ENCODE measurements at places on chromosomes 5 and 9.
A peak's percentile ranks its signal among the peaks of the same experiment; 100 is the strongest.

GRCh38 chr9:21889673-21890072 lies 87.2 kb downstream of the MTAP start:
- no peak for DNase-seq

DNA sequence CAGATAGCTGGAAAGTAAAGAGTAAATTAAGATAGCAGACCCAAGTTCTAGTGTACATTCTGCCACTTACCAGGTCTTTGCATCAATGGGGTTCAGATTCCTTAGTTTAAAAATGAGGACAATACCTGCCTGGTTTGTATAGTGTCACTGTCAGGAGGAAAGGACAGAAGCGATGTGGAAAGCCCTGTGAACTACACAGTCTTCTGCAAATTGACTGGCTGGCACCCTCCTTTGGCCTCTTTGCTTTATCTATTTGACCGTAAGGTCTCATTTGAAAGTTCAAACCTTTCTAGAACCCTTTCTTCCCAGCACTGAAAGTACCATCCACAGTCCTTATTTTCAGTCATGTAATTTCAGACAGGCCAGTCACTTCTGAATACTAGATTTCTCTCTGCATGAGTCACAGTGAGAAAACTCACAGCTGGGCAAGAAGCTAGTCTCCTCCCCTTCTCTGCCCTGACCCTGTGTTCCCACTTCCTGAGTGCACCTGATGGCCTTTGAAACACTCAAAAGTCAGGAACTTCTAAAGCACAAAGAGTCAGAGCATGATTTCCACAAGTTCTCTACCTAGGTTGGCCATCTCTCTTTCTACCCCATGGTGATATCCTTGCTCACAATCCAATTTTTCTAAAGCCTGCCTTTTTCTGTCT lies 91.3 kb upstream of the RASEF start:
- DNase-seq: peak; percentile 15

DNA sequence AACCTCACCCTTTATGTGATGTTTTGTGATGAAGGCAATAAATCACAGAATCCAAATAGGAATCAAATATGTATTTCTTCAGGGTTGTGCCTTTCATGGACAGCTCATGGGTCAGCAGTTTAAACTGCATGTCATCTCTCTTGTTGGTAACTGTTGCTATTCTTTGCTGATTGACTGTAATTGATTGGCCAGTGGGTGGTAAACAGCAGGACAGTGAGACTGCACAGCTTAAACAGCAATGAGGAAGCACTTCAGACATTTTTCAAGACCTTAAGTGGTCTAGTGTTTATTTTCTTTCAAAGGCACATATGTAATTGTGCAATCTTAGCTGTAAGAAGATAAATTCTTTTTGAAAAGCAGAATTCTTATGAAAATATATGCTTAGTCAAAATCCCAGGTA lies 260.5 kb downstream of the COX7C start:
- no peak for DNase-seq

DNA sequence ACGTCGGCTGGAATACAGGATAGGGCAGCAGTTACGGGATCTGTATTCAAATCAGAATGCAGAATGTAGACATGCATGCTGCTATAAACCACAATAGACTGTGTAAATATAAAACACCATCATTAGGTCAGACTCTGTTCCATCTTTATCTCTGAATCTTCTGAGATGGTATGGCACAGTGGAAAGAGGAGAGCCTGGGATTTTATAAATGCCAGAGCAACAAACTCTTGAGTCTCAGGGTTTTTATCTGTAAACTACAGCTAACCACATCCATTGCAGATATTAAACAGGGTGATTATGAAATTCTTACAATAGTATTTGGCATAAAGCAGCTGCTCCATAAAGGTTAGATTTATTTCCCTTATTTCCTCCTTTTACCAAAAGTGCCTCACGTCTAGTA lies 108.7 kb downstream of the ZDHHC21 start:
- no peak for DNase-seq

DNA sequence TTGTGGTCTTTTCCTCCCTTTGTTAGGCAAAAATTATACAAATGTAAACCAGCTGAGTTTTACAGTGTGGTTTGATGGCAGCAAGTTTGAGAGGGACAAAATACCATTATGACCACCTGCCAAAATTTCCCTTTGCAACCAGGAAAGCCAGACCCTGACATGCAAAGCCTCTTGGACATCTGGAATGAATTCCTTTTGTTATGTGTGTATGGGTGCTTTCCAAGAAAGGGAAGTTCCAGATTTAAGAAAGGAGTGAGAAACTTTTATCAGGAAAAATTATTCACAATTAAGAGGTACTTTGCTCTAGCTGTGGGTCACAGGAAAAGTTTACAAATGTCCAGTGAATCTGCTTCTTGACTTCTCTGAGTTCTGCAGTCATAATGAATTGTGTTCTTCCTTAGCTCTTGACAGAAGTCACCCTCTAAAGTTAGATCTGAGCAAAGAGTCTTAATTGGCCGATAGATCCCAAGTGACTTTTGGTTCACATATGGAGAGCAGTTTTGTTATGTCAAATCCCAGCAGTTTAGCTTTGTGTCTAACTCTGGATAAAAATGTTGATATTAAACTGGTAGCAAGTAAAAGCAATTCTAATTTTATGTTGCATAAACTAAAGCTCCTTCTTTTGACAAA lies 295.9 kb upstream of the ZNF608 start:
- no peak for DNase-seq

DNA sequence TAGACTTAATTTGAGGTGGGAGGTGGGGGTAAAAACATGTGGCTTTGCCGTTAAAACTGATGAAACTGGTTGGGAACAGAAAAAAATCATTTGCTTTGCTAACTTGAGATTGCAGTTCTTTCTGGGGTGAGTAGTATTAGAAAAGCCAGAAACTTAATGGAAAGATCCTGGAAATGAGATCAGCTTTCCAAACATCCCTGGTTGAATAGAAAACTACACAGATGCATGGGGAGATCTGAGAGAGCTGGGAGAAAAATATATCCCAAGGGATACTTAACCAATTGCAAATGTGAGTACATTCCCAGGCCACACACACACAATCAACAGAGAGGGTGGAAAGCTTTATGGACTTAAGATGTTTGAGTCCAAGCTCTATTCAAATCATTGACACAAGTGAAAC lies 222.3 kb downstream of the YTHDC2 start:
- no peak for DNase-seq

DNA sequence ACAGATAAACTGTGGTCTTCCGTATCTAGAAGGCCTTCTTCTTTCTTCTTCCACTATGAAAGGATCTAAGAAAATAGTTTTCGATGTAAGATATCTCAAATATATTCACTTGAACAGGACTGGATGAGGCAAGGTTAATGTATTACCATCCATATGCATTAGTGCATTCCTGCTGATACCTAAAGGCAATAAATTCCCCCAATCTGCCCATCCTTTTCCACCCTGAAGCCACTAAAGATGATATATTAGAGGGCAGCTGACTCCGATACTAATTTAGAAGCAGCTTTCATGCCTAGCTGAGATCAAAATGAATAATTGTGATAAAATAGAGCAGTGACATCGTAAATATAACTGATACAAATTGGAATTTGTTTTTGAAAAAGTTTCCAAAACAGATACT lies 63.3 kb downstream of the DEPDC1B start:
- no peak for DNase-seq

DNA sequence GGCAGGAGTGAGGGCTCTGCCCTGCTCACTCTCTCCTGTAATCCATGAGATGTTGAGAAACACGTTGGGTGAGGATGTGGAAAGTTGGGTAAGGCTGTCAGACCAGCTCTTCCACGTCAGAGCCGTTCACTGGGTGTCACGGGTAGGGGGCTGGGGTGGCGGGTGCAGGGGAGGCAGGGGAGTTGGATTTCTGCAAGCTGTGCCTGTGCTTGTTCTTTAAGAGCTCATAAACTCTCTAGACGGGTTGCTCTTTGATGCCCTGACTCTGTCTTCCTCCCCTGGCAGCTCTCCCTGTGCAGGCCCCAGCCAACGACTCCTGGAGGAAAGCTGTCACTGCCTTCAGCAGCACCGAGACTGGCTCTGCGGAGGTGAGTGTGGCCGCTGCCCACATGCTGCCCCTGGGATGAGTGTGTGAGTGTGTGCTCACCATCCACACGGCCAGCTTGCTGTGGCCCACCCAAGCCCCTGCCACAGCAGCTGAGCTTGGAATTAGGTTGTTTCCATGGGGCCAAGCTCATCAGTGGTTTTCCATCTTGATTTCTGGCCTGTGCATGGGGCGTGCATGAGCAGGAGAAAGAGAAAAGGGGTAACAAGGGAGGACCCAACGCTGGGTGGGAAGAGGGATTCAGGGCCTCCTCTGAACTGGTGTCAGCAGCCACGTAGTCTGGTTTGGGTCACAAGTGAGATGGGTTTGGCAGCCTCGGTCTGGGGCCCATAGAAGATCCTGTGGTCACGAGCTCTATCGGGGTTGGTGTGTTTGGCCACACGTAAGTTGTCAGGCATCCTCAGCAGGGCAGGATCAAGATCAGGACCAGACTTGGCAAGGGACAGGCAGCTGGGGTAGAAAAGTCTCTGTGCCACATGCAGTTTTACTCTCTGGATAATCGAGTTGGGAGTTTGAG lies 21.0 kb upstream of the POMT1 start:
- DNase-seq: no peak

GRCh38 chr5:145450286-145450885 lies 384.8 kb downstream of the PRELID2 start:
- DNase-seq: no peak

DNA sequence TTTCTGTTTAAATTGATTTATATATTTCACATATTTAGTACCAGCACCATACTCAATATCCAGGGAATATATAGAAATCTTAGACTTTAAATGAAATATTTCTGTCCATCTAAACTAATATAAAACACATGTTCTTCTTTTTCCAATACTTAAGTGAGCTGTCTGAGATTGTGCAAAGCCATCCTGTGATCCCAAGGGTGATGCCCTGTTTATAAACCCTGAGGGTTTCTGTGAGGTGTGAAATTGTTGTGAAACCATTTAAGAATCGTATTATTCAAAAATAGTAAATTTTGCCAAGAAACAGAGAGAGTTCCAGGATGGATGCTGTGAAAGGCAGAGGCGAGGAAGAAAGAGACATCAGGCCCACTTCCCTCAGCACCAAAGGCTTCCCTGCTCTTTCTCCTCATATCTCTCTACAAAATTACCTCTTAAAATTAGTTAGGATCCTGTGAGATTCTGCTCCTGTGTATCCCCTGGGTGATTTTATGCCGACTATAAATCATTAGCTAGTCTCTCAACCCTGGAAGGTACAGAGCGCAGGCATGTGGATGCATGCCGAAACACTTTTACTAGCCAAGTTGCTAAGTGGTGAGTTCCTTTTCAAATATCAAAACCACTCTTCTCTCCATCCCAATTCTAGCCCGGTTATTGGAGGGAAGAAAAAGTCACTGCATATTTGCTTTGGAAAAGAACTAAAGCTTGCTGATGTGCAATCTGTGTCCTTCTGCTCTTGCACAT lies 183.0 kb downstream of the GLIS3 start:
- no peak for DNase-seq

DNA sequence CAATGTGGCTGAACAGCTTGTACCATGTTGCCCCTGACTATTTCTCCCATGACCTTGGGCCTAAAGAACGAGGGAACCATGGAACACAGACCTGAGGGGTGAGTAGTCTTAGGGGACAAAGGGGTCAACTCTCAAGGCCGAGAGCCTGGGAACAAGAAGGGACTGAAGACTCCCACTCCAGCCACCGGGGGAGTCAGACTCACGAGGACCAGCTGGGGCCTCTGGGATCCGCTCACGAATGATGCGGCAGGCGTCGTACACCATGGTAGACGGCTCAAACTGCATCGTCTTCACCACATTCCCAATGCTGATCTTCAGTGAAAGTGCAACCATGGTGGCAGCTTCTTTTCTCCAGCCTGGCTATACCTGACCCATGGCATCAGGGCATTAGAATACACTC lies 6.6 kb downstream of the TLN1 start:
- no peak for DNase-seq

DNA sequence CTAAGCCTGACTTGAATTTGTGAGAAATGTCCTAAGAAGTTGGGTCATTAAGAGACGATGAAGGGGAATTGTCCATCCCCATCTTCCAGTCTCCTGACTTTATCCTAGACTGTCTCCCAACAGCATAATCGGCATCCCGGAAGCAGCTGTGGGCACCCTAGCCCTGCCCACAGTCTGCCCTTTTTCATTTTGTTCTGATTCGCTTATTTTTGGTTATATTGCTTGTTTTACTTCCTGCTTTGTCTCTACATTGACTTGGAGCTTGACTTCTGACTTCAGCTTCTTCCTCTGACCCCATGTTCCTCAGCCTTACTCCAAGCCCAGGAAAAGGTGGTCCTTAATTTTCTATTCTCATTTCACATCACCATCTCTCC lies 41.8 kb downstream of the UGCG start:
- DNase-seq: no peak

DNA sequence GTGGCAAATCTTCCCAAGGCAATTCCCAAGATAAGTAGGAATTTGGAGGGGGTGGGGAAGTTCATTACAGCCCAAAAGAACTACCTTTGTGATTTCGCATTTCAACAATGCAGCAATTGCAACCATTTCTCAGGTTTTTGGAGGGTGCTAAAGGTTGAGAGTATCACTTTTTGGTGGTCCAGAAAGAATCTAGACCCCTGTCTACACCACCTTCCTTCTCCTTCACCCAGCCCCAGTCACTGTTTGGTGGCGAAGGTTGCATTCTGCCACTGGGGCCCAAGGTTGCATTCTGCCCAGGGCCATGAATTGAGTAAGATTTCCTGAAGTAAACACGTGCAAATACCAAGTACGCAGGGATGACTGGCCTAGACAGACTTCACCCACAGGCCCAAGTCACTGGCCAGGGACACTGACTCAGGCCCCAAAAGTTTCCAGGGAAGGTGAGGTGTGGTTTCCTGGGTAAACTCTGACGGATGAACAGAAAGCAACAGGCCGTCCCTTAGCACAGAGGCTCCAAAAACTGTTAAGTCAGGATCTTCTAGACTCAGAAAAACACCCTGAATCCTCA lies 5.7 kb downstream of the PDE6A start:
- no peak for DNase-seq

GRCh38 chr9:21056931-21057330 lies 20.8 kb downstream of the IFNB1 start:
- no peak for DNase-seq

DNA sequence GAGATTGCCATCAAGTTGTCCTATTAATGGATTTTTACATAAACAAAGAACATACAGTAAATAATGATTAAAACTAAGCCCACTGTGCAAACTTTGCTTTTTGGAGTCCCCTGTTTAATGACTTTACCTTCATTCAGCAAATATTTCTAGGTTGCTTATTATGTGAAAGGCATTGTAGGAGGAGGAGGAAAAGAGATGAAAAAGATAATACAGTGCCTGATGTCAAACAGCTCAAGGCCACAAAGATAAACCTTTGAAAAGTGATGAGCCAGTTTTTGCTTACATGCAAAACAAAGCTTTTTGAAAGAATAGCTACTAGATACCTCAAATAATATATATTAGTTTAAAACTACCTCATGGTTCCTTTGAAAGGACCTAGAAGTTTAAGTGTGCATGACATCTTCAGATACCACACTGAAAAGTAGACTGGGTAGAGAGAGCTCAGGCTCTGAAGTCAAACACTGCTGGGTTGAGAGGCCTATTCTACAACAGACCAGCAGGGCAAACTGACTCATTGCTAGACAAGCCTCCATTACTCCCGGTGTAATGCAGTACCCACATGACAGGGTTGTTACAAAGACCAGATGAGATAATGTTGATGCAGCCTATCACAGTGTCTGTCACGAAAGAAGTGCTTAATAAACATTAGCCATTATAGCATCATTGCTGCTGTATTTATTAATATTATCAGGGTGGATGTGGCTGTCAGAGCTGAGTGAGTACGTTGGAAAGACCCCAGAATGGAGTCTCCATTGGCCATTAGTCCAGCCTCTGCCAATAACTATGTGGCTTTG lies 11.8 kb downstream of the DEPDC1B start:
- DNase-seq: peak; percentile 42

- peak; percentile 15 for DNase-seq
Observed at GRCh38 chr9:123562844-123563346, 206.9 kb downstream of the CRB2 start.
